Fibroblast of the conjunctiva (primary cell): ENCODE measurements at places on chromosomes 4 and X.

DNA sequence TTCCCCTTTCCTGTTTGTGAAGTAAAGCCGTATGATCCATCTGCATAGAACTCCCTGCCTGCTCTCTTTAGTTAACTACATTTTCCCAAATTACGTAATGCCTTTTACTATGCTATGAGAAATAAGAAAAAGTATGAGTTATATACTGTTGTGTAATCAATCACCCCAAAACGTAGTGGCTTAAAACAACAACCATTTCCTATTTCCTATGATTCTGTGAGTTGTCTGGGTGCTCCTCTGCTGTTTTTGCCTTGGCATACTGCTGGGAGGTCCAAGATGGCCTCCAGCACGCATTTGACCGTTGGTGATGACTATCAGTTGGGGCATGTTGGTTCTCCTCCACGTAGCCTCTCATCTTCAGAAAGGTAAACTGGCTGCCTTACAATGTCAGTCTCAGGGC, 39.8 kb downstream of the BBS12 start:
- DNase-seq: no peak

- DNase-seq: peak; percentile 56
These were observed 12.1 kb upstream of the PLAC1 start for GRCh38 chrX:134670134-134670924.

DNA sequence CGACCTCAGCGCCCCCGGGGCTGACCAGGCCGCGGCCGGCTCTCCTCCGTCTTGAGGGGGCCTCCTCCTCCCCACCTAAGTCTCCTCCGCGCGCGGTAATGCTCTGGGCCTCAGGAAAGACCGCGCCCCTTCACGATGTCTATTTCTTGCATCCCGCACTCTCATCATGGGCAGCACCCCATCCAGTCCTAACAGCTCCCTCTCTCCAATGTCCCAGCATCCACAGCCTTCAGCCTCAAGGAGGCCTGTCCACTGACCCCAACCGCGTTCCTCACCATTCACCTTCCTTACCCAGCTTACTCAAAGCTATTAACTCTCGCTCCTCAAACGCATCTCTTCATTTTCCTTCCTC, 77.5 kb downstream of the MAGED4 start:
- DNase-seq: no peak

GRCh38 chr4:3445829-3446545, 4.2 kb downstream of the HGFAC start:
- no peak for DNase-seq

GRCh38 chr4:37762294-37762990, 64.0 kb upstream of the PGM2 start:
- no peak for DNase-seq

GRCh38 chrX:119150163-119151050, 22.8 kb upstream of the KIAA1210 start:
- DNase-seq: no peak

DNA sequence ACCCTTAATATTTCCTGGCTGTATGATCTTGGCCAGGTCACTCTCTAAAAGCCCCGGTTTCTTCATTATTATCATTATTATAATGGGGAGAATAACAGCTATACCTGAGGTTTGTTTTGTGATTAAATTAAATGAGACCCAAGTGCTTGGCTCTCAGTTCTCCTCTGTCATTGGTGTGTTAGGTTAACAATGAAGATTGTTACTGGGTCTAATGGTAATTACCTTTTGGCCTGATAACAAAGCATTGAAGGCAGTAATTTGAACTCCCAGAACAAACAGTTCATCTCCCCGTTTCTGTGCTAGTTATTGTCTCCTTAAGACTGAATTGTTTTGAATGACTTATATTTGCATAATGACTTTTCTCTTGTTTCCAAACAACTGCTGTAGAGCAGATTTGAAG, 6.8 kb upstream of the ANAPC4 start:
- DNase-seq: no peak

GRCh38 chrX:47815901-47816845, 20.5 kb upstream of the ZNF81 start:
- DNase-seq: no peak

DNA sequence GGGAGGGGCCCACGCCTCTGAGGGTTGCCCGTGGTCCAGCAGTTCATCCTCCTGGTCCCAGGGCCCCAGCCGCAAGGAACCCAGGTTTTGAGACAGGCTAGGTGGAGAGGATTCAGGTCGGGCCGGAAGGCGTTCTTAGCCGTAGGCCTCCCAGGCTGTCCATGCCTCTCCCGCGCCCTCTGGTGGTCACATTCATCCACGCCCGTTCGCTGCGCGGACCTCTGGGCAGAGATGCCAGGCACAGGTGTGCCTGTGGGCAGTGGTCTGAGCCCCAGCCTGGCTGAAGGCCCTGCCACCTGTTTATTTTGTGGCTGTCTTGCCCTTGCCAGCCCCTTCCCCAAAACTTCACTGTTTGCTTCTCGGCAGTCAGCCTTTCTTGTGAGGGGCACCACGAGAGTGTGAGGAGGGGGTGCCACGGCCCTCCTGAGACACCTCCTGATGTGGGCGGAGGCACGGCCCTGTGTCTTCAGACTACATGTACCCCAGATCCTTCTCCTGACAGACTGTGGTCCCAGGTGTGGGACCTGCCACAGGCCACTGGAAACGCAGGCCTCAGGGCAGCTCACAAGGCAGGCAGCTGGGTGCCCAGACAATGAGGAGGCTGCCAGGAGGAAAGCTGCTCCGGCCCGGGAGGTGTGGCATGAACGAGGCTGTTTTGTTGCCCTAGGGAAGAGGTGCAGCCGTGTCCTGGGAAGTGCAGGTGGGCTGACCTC, 5.0 kb downstream of the UVSSA start:
- DNase-seq: peak; percentile 48
